Stimulated activated CD8-positive, alpha-beta memory T cell treated with anti-CD3 and anti-CD28 coated beads, Interleukin-2, amount 100 ng/mL, for 1 hour (primary cell): ENCODE measurements at places on chromosomes 5 and 9.
A peak's percentile ranks its signal among the peaks of the same experiment; 100 is the strongest.

GRCh38 chr9:91060520-91061343 lies 259.1 kb downstream of the SYK start:
- DNase-seq = no peak

GRCh38 chr5:67164856-67165525 lies 31.6 kb downstream of the CD180 start:
- DNase-seq = no peak

- no peak for DNase-seq
Measured at GRCh38 chr5:42547141-42547540, 123.9 kb downstream of the GHR start.

- DNase-seq = no peak
Measured at GRCh38 chr5:96752341-96753016, 55.3 kb downstream of the ERAP1 start.

GRCh38 chr5:67287510-67288268 lies 91.1 kb upstream of the CD180 start:
- DNase-seq = no peak

DNA sequence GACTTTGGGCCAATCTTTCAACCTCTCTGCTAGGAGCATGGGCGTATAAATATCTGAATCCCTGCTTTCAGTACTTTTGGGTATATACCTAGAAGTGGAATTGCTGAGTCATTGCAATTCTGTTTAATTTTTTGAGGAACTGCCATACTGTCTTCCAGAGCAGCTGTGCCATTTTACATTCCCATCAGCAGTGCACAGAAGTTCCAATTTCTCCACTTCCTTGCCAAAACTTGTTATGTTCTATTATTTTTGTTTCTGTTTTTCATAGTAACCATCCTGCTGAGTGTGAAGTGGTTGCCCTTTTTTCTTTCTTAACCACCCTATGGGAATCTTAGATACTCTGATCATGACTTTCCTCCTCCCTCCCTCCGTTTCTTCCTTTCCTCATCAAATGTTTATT lies 11.1 kb upstream of the CCIN start:
- no peak for DNase-seq

- no peak for DNase-seq
Measured at GRCh38 chr5:173831196-173831914, 56.8 kb upstream of the CPEB4 start.

DNA sequence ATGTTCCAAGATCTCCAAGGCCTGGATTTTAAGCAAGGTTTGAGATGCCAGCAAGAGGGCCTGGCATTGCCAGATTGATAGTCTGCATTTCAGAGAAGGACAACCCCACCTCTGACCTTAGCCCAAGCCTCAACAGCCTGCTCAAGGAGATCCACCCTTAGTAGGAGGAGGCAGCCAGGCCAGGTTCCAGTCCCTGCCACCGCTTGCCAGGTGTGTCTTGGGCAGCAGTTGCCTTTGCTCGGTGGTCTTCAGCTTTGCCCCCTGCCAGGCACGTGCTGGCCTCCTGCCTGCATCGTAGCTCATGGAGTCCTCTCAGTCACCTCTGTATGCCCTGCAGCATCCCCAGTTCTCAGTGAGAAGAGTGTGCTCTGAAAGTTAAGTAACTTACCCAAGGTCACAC lies 134.2 kb downstream of the KCNIP1 start:
- no peak for DNase-seq

GRCh38 chr5:177402271-177403043 lies 2.0 kb upstream of the PFN3 start:
- DNase-seq = peak; percentile 27

DNA sequence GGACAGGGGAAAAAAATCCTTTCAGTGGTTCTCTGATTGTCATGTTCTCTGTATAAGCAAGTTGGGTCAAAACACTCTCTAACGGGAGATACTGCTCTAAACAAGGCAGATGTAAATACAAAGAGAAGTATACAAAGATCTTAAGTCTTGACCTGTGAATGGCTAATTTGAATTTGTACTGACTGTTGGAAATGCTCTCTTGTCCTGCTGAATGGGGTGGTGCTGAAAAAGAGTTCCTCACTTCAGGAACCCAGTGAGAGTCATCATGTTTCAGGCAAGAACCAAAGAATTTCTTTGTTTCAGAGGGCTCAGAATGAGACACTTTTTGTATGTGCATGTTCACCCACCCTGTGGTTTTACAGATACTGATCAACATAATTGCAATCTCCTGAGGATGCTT lies 461.0 kb downstream of the NR2F1-AS1 start:
- no peak for DNase-seq

DNA sequence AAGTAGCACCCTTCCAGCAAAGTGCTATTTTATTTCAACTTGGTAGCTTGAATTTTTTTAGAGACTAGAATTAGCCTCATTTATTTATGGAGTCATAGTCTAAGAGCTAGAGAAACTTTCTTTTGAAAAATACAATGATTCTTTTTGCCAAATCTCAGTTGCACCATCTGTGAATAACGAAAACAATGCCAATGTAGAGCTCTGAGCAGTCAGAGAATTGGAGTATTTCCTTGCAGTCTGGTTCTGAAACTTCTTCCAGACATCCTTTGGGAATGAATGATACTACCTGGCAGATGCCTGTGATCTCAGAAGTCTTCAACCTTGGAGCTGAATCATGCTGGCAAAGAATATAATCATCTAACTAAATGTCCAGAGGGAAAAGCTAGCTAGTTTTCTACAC lies 511.5 kb upstream of the CYLC2 start:
- DNase-seq = no peak

DNA sequence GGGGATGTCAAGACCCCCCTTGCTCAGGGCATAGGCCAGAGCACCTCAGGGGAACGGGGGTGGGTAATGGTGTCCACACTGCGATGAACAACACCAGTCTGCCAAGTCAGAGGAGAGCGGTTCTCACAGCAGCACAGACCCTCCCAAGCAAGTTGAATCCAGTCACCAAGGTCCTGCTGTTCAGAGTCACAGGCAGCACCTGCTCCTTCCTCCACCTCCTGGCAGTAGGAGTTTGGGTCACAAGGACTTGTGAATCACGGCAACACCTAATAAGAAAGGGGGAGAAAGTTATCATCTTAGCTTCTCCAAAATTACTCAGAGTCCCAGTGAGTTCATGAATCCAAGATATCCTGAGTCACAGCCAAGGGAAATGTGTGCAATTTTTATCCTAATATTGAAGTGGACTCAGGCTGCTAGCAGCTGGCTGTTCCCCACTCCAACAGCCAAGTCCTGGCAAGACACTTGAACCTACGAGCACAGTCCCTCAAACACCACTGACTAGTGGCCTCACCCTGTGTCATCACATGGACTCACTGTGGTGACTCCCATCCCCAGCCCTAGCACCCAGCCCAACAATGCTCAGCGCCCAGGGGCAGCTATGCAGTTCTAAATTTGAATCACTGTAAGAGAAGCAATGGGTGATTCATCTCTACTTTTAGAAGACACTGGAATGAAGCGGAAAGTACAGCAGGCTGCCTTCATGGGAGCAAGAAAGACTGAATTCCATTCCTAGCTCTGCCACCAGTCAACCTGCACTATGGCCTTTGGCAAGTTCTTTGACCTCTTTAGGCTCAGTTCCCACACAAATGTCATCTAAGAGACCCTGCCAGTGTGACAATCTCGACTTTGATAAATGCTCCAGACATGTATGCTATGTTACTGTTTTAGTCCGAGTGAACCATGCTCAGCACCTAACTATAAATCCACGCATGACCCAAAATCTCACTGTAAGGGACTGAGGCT lies 113.7 kb downstream of the KLHL3 start:
- no peak for DNase-seq

- DNase-seq = no peak
Measured at GRCh38 chr5:160398806-160399205, 1.0 kb downstream of the FAM200C start.

DNA sequence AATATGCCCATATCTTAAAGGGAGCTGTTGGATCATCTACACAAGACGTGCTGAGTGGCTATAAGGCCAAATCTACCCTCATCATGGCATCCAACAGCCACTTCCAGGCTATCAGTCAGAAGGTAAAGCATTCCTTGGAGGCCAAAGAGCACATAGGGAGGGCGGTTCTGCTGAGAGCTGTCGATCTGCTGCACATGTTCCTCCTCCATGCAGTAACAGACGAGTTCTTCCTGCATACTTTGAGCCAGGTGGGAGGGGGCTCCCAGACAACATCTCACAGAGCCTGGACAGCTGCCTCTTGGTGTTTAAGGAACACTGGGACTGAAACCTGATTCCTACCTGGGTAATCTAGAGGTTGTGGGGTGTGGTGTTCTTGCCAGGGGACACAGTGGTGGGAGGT lies 93.3 kb upstream of the RAI14 start:
- DNase-seq = no peak

DNA sequence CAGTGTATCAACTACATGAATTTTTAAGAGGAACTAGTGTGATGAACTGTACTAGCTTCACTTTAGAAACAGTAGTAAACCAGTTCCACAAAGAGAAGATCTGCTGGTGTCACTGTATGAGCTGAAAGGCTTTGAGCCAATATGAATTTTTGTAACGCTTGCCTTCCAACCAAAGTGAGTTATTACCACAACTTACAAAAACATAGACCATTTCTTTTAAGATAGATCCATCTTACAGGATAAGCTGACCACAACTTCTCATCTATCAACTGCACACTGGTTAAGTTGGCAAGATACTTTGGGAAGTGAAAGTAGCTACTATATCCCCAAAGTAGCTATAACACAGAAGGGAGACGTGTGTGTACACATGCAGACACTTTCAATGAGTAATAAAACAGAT lies 849.6 kb upstream of the DMAC1 start:
- no peak for DNase-seq

DNA sequence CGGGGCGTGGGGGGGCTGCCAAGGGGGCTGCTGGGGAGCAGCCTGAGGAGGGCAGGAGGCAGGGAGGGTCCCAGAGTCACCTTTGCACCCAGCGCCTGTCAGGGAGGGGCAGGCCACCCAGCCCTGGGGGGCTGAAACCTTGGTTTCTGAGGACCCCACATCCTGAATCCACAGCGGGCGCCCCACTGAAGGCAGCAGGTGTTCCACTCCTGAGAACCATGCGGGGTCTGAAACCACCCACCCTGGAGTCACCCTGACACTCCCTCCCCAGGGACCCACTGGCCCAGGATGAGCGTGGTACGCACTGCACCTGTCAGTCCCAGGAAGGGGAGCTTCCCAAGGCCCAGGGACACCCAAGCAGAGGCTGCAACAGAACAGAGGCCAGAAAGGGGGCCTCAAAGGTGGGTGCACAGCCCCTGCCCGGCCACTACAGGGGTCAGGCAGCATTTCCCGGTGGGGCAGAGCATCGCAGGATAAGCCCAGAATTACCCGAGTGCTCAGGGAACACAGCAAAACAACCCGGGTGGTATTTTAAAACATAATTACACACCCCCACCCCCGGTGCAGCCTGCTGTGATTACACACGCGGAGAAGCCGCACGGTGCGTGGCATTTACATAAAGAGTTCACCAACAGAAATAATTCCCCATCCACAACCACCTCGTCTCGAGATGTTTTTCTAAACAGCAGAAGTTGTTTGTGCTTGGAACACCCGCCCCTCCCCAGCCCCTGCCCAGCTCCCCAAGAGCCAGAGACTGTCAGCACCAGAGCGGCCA lies 57.3 kb upstream of the UBAC1 start:
- no peak for DNase-seq

DNA sequence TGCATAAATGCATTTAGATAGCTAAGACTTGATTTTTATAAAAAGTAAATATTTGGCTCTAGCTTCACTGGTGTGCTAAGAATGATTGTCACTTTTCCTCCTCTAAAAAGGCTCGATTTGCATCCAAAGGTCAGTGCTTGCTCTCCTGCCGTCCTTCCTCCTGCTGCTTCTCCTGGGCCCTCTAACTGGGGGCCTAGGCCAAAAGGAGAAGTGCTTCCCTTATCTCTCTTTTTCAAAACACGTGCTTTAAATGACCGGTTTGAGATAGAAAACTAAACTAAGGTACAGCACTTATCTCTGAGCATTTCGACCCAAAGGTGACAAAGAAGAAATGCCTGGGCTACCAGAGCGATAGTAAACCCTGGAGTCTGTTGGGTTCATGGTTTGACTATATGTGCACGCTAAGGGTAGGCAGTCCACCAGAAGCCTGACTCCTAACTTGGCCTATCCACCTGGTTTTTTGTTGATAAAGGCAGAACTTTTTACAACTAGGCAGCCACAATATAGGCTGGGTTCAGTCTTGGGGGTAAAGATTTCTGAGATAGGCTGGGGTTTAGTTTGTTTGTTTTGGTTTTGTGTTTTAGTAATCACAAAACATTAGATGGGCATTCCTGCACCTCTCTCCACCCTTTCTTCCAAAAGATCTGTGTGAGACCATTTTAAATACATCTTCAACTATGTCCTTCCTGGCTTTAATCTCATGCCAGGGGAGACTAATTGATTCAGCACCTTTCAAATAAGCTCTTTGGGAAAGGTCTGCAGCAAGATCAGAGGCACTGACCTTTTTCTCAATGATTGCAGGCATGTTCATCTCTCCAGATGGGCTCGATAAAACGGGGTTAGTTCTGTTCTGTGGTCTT lies 3.8 kb downstream of the NR2F1-AS1 start:
- no peak for DNase-seq

- no peak for DNase-seq
Measured at GRCh38 chr5:36681711-36682110, 75.3 kb downstream of the SLC1A3 start.

DNA sequence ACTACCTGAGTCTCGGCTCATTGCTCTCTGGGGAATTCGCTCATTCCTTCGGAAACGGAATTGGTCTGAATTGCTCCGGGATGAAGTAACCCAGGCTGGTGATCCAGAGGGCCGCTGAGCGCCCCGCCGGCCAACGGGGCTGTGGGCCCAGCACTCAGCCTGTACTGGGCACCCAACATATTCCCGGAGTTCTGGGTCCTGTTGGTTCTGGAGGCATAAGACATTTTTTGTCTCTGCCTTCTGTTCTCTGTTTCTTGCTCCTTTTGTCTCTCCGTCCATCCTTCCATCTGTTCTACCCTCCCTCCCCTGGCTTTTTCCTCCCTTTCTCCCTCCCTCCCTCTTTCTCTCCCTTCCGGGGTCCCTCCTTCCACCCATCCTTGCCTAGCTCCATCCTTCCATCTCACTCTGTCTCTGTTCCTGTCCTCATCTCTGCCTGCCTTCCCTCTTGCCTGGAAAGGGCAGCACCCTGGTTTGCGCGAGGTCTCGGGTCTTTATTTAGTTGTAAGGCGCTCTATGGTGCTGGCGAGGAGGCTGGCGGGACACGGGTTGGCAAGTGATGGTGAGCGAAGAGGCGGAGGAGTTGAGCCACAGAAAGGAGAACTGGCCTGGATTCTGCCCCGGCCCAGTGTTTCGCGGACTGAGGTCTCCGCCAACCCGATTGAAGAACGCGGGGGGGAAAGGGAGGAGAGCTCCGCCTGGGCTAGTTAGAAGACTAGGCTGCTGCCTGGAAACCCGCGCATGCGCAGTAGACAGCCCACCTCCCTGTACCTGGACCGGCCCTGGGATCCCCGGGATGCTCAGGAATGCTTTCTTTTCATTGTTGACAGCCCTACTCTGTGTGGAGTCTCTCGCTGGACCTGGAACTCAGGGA lies 1468.0 kb downstream of the FOXD4L5 start:
- peak; percentile 41 for DNase-seq

DNA sequence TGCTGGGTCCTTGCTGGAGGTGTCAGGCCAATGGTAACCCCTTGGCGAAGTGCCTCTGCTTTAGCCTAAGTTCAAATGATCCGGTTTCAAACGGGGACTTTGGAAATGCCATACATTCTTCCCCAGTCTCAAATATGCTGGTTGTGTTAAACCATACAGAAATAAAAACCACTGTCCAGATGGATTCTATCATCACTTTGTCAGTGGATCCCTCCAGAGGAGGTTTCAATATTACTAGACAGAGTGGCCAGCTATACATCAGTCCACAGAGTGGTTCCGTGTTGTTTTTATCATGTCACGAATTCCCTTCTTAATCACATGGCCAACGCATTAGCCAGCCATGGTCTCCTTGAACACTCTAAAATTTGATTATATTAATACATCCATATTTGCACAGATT lies 7.3 kb upstream of the RANBP17 start:
- DNase-seq = no peak
